Right lung (tissue), 10 donors: ENCODE measurements at places on chromosomes 5 and 9. TPM values are rescaled to one million over a fixed set of nuclear protein-coding genes. Genes with fewer than 3 reads are reported as not detected.

The PALM2AKAP2 gene
- polyA plus RNA-seq, result 28.2 TPM

DNA sequence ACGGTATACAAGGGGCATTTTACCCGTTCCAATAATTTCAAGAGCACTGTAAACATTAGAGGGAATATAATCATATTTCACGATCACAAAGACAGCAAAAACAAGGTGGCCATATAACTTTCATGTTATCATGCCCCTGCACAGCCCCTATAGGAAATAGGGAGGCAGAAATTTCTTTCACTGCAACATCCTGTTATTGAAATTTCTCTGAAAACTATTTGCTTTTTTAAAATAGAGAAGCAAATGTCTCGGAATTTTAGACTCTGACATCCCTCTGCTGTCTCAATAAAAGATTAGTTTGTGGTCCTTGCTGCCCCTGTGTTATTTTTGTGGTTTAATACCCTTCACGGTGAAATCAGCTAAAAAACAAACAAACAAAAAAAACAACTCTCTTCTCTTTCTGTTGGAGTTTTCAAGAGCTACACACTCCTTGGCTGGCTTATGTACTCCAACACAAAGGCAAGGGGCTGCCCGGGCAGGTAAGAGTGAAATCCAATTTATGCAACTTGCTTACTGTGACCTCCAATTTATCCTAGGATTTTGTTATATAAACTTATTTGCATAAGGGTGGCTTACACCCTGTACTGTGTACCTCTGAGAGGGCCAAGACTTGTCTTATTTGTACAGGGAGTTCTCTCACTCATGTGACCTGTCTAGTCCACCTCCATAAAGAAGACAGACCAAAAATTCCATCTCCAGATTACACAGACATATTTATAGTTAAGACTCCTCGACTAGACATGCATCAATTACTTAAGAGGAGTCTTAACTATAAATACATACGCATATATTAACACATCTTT is 223.6 kb downstream of the MLLT3 start:
- no peak for DNase-seq

The PTPRD gene
- polyA plus RNA-seq, result 156 TPM

The ARL14EPL gene
- not detected for polyA plus RNA-seq

The ARHGAP26 gene
- polyA plus RNA-seq, result 15.5 TPM

The SPAAR gene
- 3.2 TPM for polyA plus RNA-seq

The POLK gene
- polyA plus RNA-seq, result 21.1 TPM

DNA sequence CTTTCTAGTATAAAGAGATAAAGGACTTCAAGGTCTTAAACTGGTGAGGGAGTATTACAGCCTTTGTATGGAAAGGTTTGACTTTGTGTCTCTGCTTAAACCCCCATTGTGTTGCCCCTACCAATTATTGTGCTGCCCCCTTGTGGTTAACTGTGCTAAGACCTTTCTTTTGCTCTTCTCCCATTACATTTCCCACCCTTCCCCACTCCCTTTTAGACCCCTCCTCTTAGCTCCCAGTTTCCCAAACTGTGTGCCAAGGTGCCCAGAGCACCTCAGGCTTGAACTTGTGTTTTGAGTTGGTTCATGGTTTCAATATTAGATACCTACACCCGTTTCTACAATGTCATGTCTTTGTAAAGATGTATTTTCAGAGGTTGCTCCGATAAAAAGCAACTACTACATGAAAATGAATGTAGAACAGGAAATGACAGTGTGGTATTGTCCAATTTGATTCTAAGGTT is 2.9 kb downstream of the JAK2 start:
- peak; percentile 37 for DNase-seq

The MCTP1 gene
- polyA plus RNA-seq, result 3.2 TPM
